T-helper 17 cell (primary cell): ENCODE measurements at places on chromosomes 1 and 21. TPM values are rescaled to one million over a fixed set of nuclear protein-coding genes. Genes with fewer than 3 reads are reported as not detected.

Gene RIPPLY3
- total RNA-seq, result not detected

Gene LHX4
- not detected for total RNA-seq

Gene TRAF3IP3
- total RNA-seq, result 286 TPM

Gene OR2L2
- total RNA-seq, result 0.21 TPM

Gene LCE1B
- total RNA-seq, result not detected

Gene CPTP
- 15.7 TPM for total RNA-seq

Gene RRP1B
- 30.3 TPM for total RNA-seq

Gene ACTL8
- not detected for total RNA-seq

Gene PLA2G2A
- total RNA-seq, result not detected
